CD4-positive, alpha-beta T cell treated with Interleukin-15 for 1 hour (primary cell): ENCODE measurements at places on chromosomes 7 and 10.
A peak's percentile ranks its signal among the peaks of the same experiment; 100 is the strongest.

DNA sequence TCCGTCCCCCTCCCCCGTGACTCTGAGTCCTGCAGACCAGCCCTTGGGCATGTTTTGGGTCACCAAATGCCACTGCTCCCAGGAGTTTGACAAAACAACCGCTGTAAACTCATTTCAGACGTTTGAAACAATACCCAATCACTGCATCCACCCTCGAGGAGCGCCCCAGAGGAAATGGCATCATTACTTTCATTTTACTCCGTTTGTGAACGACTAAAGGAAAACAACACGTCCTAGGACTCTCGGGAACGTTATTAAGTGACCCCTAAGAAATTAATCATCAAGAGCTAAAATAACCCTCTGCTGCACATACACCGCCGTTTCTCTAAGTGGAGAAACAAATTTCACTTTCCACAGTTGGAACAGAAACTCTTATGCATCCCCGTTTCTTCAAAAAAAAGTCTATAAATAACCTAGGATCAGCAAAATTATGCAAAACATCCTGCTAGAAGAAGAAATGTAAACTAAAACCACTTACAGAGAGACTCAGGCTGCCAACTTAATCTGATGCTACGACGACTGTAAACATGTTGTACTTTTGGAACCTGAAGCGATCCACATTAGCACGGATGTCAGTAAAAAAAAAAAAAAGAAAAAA is 109.9 kb upstream of the EFCAB10 start:
- DNase-seq: peak; percentile 59

DNA sequence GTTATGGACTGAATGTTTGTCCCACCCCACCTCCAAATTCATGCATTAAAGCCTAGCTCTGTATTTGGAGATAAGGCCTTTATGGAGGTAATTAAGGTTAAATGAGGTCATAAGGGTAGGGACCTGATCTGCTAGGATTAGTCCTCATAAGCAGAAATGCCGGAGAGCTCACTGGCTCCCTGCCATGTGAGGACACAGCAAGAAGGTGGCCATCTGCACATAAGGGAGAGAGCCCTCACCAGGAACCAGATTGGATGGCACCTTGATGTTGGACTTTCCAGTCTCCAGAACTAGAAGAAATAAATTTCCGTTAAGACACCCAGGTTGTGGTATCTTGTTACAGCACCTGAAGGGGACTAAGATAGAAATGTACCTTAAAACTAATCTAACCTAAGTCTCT is 816.1 kb upstream of the C7orf33 start:
- DNase-seq: no peak

- no peak for DNase-seq
These were observed 109.5 kb downstream of the NRF1 start for GRCh38 chr7:129721068-129721467.

- DNase-seq: no peak
These were observed 125.6 kb downstream of the NT5C2 start for GRCh38 chr10:103067484-103067883.

DNA sequence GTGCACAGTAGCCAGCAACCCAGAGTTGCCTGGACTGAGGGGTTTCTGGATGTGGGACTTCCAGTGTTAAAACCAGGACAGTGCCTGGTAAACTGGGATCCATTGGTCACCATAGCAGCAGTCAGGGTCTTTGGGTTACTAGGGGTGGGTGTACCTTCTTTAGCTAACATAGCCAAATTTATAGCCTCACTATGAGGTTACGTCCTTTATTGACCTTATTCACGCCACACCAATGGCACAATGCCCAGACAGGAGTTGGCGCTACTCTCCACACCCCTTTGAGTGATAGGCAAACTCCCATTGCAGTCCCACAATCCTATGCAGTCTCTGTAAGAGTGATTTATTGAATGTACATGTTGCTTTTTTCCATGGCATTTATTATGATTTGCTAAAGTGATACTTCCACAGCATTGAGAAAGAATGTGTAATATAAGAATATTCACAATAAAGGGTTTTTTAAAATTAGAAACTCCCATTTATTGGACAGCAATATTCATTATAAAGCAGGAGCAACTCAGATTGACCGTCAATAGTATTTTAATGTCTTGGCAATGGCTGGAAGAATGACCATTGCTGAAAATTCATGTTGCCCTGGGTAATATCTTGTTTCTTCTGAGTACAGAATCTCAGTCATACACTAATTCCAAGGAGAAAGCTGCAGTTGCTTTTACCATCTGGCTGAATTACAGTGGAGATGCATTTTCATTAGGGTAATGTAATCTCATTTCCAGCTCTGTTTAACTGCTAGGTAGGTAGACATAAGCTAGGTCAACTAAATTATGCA is 26.1 kb downstream of the IFIT5 start:
- no peak for DNase-seq

GRCh38 chr10:99834410-99834809 is 52.0 kb downstream of the ABCC2 start:
- DNase-seq: no peak

GRCh38 chr10:52447931-52448353 is 133.9 kb downstream of the DKK1 start:
- DNase-seq: no peak

DNA sequence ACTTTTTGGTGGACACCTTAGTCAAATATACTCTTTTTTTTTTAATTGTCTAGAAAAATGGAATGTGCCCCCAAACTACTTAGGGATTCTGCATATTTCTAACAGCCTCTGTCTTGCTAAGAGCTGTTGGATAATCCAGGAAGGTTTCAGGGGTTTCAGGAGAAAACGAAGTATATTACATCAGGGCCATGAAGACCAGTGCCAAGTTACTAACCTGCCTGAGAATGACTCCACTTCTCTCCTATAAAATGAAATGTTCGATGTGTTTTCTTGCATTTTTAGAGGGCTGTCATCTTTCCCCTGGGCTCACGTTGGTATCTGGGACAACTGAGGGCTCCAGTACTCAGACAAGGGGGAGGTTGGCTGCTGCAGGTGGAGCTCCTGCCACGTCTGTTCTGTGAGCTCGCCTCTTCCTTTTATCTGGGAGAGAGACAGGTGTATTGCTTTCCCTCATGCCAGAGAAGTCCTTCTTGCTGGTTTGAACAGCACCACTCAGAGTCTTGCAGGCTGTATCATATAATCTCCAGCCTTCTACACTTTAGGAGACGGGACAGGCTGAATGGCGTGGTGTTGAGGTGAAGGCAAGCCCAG is 71.3 kb downstream of the CAMK1D start:
- DNase-seq: no peak

DNA sequence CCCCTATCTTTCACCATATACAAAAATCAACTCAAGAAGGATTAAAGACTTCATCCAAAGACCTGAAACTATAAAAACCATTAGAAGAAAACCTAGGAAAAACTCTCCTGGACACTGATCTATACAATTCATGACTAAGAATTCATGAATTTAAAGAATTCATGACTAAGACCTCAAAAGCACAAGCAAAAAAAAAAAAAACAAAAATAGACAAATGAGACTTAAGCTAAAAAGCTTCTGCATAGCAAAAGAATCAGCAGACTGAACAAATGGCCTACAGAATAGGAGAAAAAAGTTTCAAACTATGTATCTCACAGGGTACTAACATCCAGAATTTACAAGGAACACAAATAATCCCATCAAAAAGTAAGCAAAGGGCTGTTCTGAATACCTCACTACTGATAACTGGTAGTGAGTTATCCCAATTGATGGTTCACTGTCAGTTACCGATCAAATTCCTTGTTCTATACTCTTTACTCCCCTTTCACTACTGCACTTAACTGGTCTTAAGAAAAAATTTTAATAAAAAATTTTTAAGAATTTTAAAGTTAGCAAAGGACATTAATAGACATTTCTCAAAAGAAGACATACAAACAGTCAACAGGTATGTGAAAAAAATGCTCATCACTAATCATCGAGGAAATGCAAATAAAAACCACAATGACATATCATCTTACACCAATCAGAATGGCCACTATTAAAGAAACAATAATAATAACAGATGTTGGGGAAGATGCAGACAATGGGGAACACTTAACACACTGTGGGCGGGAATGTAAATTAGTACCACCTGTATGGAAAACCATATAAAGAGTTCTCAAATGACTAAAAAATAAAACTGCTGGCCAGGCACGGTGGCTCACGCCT is 33.2 kb downstream of the KMT2C start:
- DNase-seq: no peak

DNA sequence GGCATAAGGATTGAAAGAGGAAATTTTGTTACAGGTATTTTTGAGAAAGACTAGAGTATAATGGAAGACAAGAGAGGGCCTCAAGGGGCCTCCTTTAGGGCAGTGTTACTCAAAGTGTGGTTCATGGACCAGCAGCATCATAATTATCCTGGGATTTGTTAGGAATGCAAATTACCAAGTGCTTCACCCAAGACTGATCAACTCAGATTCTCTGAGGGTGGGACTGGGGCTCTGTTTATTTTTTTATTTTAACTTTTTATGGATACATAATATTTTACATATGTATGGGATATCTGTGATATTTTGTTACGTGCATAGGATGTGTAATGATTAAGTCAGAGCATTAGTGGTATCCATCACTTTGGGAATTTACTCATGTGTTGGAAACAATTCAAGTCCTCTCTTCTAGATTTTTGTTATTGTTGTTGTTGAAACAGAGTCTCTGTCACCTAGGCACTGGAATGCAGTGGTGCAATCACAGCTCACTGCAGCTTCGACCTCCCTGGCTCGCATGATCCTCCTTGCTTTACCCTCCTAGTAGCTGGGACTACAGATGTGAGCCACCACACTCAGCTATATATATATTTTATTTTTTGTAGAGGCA is 2.2 kb upstream of the KCTD7 start:
- no peak for DNase-seq

DNA sequence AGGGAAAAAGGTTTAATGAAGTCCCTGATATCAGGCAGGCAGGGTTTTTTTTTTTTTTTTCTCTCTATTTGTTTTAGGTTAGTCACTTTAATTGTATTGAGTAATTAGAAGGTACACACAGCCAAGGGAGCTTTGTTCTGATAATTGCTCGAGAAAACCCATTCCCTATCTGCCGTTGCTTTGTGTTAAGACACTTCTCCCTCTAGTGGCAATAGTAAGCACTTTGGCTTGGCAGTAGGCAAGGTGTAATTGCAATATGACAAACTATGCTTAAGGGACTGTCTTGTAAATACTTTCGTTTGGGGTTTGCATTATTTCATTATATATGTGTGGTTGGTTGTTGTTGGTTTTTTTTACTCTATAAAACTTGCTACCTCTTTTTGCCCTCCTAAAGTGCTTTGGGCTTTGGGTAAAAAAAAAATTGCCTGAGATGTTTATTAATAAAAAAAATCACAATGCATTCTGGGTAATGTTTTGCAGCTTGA is 113.4 kb downstream of the BTRC start:
- DNase-seq: no peak

DNA sequence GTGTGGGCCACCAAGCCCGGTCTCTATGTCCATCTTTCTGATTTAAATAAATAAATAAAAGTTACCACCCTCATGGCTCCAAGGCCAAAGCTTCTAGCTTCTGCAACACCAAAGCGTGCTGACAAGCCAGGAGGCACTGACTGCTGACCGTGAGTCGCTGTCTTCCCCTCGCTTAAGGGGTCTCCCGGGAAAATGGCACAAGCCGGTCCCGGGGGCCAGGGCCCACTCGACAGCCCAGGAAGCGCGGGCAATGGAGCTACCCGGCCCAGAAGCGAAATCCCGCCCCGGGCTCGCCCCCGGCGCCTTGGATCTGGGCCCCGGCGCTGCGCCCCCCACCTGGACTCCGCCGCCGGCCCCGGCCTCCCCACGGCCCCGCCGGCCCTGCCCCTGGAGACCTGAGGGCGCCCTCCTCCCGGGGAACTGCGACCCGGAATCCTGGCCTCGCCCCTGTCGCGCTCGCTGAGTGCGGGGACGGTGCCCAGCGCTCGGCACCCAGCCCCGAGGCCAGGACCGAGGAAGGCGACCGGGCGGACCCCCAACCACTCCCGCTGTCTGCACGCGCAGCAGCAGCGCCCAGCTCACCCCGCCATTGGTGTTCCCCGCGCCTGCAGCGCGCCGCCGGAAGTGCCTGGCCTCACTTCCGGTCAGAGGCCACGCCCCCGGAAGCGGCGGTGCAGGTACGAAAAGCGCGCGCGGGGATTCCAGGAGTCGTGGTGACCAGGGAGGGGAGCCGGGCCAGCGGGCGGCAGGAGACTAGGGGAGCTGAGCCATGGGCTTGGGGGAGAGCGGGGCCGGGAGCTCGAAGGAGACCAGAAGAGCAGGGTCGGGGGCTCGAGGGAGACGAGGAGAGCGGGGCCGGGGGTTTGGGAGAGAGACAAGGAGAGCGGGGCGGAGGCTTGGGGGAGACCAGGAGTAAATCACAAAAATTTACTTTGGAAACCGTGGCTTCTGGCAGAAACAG is at the start of the genes MRM2 and NUDT1:
MRM2 (minus strand) TSS at position 626 of the 961 bp plus-strand sequence; CDS start at position 590, 36 bp downstream.
NUDT1 (plus strand) TSS at position 647 of the 961 bp plus-strand sequence. CDS start 2,349 bp downstream, outside the sequence.
- peak; percentile 70 for DNase-seq

DNA sequence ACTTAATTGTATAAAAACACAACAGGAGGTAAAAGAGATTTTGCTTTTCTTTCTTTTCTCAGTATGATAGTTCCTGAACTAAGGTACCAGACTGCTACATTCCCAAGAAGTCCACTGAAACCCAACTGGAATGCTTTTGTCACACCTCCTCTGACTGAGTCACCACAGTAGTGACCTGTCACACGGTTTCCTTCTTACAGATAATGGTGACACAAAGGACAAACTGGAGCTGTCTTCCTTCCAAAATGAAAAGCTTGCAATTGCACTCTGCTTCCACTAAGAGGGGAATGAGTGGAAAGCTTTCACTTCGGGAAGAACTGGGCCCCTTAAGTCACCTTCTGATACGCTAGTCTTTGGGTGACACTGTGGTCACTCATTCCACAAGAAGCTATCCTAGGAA is 122.2 kb downstream of the KMT2E start:
- no peak for DNase-seq

- DNase-seq: peak; percentile 81
These were observed 600 bp downstream of the SIRT1 start for GRCh38 chr10:67884842-67885670.

- DNase-seq: no peak
These were observed 266.4 kb upstream of the LRGUK start for GRCh38 chr7:133860628-133861335.

- DNase-seq: no peak
These were observed 364.1 kb downstream of the TNS3 start for GRCh38 chr7:47217570-47218360.

- no peak for DNase-seq
These were observed 33.2 kb downstream of the HIF1AN start for GRCh38 chr10:100568912-100569311.

GRCh38 chr10:7789390-7789789 is 1.4 kb downstream of the ATP5F1C start:
- no peak for DNase-seq

DNA sequence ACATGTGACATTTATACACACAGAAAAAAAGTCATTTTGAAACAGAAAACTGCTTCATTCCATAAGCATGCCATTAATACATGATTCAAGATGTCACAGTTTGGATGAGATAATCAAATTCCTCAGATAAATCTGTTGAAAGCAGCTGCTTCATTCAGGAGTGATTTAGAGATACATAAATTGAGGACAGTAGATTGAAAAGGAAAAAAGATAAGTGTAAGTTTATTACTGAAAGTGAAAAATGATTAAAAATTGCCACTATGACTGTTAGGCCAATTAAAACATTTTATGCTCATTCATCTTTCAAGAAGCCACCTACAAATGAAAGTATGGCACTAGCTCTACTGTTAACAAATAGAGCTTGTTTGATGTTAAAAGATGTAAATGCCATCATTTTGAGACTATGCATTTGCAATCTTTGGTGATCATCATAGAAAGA is 136.9 kb upstream of the CDK6 start:
- no peak for DNase-seq
